ENCODE measurements at places on chromosomes 4 and X. TPM values are rescaled to one million over a fixed set of nuclear protein-coding genes. Genes with fewer than 3 reads are reported as not detected.
A peak's percentile ranks its signal among the peaks of the same experiment; 100 is the strongest.

Gene ARMCX2
- 28.9 TPM for total RNA-seq

Gene UGT2B11
- not detected for total RNA-seq

Gene BEND4
- 0.17 TPM for total RNA-seq

Gene KLHL13
- 4.6 TPM for total RNA-seq

Gene FLNA
- 2,383 TPM for total RNA-seq

Gene MAGEA8
- total RNA-seq: not detected

Gene GPRASP1
- total RNA-seq: 0.27 TPM

Gene SCLT1
- total RNA-seq: 10.6 TPM

Gene TLR2
- 4.8 TPM for total RNA-seq

Gene ERAS
- total RNA-seq: not detected

DNA sequence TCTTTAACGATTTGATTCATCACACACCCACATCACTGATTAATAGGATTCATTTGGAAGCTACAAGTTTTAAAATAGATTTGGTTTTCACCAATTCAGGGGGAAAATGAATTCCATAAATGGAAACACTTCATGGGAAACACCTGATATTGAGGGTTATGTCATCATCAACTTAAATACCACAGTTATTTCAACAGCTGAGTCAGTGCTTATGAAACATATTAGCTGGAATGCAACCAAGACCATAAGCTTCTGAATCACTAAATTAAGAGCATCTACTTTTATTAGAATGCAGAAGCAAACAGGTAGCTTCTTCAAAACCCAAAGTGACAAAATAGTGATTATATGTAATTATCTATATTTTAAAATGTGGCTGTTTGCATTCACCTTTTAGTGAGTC, 207.8 kb upstream of the DCAF8L1 start:
- peak; percentile 20 for DNase-seq

DNA sequence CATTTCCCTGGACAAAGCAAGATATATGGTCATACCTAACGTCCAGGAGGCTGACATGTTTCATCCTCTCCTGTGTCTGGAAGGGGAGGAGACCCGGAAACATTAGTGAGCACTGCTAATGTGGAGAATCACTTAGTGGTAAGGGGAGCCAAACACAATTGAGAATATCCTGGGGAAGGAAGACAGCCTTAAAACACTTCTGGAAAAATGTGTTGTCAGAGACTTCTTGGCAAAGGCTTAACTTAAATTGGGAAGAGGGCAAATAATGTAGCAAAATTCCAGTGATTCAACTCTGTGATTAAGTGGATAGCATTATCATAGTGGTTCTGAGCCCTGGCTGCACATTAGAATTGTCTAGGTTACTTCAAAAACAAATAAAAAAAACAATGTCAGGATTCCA, 39.5 kb downstream of the SPARCL1 start:
- DNase-seq: peak; percentile 20

DNA sequence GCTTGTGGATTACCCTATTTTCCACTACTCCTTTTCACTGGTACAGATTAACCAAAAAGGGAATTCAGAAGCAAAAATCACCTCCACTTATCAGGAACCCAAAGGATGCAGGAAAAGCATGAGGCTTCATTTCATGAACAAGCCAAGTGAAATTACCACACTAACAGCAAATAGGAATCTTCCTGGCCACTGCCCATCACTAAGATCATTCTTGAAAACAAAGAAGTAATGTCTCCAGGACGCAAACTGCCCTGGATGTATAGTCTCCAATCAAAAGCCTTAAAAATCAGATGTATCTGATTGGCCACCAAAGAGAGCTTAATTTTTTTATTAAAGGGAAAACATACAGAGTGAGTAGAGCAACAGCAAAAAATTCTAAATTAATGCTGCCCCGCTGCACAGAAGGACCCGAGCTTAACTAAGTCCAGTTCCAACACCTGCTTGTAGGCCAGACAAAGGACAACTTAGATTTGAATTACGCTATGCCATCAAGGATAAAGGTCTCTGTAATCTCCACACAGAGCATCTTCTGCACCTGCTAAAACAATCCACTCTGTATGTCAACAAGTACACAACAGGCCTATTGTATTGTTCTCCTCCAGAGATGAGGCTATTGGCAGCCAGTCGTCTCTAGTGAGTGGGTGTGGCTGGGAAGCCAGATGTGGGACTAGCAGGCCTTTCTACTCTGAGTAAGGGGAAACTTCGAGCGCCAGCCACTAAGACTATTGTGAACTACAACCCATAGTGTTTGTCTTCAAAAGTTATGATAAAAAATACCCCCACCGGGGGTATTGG, 12.4 kb downstream of the ZDHHC9 start:
- DNase-seq: no peak

DNA sequence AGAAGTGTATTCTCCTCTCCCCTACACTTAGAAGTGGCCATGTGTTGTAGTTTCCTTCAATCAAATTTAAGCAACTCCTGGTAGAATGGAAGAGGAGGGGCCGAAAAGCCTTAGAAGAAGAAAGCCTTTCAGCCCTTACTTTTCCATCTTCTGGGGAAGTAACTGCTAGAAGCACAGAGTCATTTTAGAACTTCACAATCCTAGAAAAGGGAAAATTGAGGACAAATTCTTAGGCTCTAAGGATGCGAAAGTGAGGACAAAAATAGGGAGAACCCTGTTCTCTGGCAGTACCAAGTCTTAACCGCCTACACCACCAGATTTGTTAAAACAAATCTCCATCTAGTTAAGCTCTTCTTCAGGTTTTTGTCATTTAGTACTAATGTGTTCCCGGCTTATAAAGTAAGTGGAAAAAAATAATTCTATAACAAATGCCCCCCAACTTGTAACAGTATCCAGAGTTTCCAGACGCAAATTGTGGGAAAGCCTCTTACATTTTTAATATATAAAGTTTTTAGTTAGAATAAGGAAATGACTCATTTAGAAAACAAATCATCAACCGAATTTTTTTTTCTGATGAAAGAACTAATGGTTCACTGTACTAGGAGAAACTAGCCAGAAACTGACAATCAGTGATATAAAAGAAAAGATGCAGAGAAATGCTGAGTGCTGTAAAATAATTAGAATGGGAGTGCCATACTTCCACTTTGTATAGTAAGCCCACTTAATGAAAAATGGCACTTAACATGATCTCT, 76.0 kb downstream of the ARAP2 start:
- no peak for DNase-seq

- no peak for DNase-seq
Measured at GRCh38 chr4:157270108-157270507, 49.6 kb downstream of the GRIA2 start.

GRCh38 chrX:13898603-13899002, 81.7 kb upstream of the GPM6B start:
- DNase-seq: peak; percentile 21

GRCh38 chr4:66653937-66654336, 891.4 kb downstream of the CENPC start:
- no peak for DNase-seq

- DNase-seq: no peak
Measured at GRCh38 chr4:123577225-123577906, 180.8 kb downstream of the SPRY1 start.

GRCh38 chr4:139596034-139596683, 40.1 kb upstream of the SETD7 start:
- peak; percentile 76 for DNase-seq
